Neural crest cell (in vitro differentiated cells): ENCODE measurements at places on chromosomes 2 and 18.

DNA sequence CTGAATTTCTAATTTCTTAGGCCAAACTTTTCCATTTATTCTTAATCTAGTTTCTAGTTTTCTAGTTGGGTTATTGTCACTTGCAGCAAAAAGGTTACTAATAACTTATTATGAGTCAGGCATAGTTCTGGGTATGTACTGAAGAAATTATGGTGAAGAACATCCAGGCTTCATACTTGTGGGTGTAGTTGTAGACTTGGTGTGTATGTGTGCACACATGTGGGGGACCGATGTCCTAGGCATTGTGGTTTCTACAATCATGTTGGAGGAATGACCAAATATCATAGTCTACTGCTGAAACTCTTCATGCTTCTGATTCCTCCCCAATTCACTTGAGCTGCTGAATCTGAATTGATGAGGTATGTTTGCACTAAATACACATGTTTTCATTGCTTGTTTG is 141.2 kb downstream of the PMAIP1 start:
- DNase-seq: no peak

DNA sequence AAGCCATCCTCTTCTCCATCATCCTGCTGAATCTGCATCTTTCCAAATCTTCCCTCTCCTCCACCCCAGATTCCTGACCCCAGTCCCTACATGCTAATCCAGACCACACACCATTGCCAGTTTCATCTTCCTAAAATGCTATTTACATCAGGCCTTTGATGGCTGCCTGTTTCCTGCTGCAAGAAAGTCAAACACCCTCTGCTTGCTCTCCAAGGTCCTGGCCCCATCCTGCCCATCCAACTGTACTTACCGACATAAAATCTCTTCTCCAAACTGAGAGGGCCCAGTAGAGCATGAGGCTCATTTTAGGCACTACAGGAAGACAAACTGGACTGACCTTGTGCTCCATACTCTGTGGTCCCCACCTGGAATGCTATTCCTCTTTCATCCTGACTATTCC is 19.0 kb downstream of the ALK start:
- DNase-seq: no peak

DNA sequence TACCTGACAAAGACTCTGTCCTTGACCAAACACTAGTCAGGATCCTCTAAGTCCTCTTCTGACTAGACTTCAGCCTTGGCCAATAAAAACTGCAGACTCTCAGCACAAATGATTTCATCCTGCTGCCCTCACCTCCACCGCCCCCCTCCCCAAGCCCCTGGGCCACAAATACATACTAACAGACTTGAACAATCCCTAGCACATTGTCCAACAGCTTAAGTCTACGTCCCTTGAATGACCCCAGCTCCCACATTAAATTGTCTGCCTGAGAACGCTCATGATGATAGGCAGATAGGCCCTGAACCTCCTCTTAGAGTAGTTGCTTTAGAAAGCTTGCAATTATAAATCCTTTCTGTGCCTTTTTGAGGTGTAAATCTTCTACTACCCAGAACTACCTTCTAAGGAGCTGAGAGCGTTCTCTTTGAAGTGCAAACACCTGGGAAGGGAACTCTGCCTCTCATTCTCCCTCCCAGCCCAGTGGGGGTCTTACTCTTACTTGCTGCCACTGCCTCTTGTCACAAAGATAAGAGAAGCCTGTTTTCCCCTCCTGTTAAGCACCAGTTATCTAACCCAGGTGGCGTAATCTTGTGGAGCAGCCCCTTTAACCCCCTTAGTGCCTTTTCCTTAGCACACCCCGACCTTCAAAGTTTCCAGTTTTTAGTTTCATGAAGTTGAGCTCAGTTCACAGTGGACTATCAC is 1225.6 kb downstream of the LRP1B start:
- DNase-seq: no peak

GRCh38 chr2:68356599-68357239 is 8.4 kb upstream of the PLEK start:
- no peak for DNase-seq

DNA sequence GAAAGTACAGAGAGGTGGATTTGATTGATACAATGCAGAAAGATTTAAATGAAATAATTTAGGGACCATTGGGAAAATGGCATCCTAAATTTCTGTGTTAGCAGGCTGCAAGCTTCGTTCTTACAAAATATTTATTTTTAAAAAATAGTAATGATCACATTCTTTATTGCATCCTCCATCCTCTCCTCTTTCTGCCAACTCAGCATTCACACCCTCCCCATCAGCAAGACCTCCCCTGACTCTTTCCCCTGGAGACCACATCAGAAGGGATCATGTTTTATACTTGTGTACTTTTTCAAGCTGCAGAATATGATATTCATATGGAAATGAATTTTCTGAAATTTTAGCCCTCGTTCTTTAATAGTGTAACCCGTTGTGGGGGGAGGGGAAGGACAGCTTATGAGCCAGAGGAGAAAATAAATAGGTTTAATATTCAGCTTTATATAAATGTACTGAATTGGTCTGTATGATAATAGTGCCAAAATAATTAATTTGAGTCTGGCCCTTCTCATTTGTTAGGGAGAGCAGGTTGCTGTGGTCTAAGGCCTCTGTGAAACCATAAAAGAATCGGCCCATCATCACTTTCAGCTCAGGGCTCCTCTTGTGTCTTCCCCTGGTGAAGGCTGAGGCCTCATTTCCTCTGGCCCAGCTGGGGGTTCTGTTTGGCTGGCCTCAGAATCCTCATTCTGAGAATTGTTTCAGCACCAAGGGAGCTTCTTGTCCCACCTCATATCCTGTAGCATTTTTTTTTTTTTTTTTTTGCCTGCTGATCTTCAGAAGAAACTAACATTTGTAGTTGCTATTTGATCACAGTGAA is 330.8 kb downstream of the TXNL1 start:
- DNase-seq: no peak

DNA sequence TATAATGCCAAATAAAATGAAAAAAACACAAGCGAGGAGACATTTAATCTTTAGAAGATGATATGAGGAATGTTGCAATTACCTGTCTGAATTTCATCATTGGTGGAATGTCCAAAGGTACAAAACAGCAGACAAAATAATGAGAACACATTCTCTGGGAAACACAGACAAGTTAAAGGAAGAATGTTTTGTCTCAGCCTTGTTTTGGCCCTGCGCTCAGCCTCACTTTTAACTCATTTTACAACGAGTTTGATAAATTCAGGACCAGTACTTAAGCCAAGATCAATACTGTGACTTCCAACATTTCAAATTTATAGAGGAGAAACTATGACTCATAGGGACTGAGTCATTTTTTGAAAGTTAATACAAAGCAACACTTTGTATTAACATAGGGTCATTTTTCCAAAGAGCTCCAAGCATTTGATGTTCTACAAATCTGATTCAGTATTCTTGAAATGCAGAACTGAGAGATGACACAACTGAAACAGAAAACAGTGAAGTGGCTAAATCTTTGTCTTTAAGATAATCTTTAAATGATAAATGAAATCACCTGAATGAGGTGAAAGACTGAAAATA is 833.2 kb upstream of the CHAC2 start:
- DNase-seq: no peak
